Stimulated activated CD4-positive, alpha-beta T cell treated with anti-CD3 and anti-CD28 coated beads, Interleukin-4, amount 100 ng/mL, for 1 hour (primary cell): ENCODE measurements at places on chromosomes 12 and 14.

GRCh38 chr12:9717070-9717925, 15.6 kb downstream of the CLECL1 start:
- DNase-seq, result no peak

DNA sequence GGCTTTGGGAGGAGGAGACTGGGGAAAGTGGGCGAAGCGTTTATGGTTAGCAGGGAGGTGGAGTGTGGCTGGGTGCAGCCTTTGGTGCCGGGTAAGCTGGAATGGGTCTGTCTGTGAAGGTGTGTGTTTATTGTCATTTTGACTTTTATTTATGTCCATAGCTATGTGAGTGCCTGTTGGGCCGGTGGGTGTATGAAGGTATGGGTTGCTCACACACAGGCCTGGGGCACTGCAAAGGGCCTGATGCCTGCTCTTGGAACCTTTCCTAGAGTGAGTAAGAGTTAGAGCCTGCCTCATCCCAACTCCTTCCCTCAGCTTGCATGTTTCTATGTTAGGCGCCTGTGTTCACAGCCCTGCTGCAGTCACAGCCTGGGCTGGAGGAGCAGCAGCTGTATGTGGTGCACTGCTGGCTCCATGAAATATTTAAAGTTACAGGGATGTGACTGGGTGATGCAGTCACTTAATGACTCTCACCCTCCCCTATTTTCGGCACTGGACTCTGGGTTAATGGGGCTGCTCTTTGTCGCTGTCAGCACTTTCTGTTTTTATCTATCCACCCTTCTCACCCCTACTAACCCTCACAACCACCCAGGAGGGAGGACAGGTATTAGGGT, 2.6 kb upstream of the PPP1R1A start:
- no peak for DNase-seq

GRCh38 chr12:79375050-79375449, 315.7 kb downstream of the PAWR start:
- no peak for DNase-seq

DNA sequence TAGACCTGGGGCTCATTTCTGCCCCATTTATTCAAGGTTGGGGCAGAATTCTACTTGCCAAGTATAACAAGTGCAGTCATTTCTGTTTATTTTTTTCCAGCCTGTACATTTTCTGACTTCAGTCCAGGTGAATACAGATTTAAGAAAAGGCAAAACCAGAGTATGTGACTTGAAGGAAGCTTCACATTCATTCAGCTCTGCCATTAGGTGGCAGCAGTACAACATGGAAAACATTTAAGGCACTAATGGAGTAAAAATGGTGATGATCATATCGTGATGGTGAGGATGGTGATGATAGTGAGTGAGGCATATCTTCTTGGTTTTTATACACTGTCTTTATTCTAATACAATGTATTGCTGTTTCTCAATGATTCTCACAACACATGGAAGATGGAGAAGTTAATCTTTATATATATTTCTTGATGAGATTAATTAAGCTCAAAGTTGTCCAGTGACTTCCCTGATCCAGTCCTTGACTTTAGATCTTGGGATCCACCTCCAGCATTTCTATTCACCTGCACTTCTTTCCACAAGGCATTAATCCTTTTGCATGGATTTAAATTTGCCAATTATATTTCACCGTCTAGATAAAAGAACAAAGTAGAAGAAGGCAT, 176.7 kb upstream of the SEL1L start:
- no peak for DNase-seq
